ENCODE measurements at places on chromosomes 4 and X.
A peak's percentile ranks its signal among the peaks of the same experiment; 100 is the strongest.

DNA sequence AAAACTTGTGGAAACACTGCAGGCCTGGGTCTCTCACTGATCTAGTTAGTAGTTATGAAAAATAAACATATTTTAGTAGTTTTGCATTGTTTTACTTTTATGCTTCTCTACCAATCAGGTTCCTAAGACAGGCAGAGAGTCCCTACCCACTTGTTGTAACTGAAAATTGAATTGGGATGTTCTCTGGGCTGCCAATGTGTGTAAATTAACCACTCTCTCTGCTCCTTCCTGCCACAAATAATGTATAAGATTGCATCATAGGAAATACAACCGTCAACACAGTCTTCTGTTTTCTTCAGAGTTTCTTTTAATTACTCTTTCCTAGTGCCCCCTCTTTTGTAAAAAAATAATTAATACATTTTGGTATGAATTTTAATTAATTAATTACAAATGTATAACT lies 677.3 kb downstream of the FSTL5 start:
- DNase-seq, result no peak

DNA sequence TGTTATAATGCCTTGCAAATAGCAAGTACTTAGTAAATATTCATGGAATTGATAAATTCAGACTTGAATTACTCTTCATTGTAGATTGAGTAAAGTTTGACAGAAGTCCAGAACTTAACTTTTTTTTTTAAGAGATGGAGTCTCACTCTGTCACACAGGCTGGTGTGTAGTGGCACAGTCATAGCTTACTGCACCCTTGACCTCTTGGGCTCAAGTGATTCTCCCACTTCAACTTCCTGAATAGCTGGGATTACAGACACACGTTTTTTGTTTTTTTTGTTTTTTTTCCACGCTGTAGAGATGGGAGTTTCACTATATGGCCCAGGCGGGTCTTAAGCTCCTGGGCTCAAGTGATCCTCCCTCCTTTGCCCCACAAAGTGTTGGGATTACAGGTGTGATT lies 32.1 kb downstream of the UBE2K start:
- DNase-seq, result no peak

GRCh38 chr4:126395664-126396063 lies 1080.9 kb downstream of the FAT4 start:
- DNase-seq, result no peak

DNA sequence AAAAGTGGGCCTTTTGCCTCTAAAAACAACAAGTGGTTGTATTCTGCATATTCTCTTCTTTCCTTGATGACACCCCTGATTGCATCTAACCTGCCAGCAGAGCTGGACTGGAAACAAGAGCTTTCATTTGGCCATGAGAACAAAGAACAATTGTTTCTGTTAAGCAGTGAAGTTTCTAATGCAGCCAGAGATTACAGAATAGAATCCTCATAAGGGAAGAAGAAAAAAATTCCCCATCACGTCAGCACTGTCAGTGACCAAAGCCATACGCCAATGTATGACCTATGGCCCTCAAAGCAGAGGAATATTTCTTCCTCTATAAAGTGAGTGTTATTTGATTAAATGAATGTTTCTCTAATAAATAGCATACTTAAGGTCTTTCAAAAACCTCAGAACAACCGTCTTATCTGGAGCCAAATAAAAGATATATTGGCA lies 529.1 kb upstream of the INTU start:
- no peak for DNase-seq

GRCh38 chr4:69831646-69832325 lies 28.2 kb downstream of the SULT1E1 start:
- peak; percentile 54 for DNase-seq

DNA sequence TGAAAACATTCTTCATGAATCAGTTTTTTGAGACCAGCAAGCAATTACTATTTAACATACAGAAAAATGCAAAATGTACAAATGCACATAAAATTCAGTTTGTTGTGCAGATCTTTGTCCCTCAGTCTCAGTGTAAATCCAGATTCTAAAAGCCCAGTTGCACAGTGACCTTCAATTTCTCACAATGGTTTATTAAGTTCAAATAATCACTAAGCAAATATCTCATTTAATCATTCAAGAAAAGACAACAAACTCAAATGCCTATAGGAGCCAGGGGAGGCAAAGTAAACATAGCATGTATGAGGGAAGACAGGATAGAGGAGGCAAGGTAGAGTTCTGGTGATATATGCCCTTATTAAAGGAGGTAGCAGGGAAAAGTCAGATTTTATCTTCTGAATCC lies 82.8 kb downstream of the PPP3CA start:
- DNase-seq, result no peak

- no peak for DNase-seq
Measured at GRCh38 chr4:25401066-25401465, 24.0 kb downstream of the ANAPC4 start.

DNA sequence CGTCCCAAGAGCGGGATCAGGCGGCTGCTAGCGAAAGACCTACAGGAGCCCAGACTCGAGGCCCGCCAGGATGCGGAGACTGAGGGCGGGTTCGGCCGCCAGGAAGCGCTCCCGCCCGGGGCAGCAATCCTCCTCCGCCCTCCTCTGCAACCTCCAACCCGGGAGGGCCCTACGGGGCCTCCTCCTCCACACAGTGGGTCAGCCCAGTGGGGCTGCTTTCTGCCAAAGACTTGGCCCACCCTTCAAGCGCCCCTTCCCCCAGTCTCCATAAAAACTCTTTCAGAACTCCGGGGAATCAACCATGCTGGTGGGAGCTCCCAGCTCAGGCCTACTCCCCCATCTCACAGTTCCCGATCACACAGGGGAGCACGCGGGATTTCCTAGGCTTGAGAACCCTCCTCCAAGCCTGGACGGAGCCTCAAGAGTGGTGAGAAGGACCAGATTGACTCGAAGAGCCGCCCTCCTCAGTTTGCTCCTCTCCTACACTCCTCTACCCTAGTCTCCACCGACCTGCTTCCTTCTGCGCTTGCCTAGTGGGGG lies 77.5 kb downstream of the RLIM start:
- no peak for DNase-seq

DNA sequence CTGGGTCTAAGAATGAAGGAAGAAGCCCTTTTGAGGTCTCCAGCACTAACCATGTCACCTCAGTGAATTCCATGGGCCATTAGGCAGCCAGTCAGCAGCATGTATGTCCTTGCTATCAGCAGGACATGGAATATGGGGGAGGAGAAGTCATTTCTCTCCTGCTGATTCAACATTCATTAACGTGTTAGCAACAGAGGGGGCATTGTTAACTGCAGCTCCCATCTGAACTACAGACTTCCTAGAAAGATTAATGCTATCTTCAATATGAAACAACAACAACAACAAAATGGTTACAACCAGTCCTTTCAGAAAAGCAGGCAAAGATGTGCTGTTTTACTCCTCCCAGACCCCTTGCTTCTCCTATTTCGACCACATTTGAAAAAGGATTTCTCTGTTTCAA lies 120.4 kb upstream of the SLC34A2 start:
- DNase-seq, result no peak

DNA sequence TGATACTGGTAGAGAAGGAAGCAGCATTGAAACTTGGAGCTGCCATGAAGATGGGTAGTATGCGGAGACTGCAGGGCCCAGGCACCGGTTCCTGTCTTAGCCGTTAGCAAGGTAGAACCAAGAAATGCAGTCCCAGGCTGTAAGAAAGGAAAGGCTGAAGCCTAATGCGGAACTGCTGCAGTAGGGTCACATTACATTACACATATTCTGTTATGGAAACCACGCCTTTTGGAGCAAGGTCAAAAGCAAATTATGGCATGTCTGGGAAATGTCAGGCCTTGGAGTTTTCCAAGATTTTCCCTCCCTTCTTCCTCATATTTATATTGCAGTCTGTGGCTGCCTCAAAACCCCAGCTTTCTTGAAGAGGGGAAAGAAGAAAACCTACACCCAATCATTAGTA lies 204.8 kb upstream of the RASGEF1B start:
- no peak for DNase-seq

DNA sequence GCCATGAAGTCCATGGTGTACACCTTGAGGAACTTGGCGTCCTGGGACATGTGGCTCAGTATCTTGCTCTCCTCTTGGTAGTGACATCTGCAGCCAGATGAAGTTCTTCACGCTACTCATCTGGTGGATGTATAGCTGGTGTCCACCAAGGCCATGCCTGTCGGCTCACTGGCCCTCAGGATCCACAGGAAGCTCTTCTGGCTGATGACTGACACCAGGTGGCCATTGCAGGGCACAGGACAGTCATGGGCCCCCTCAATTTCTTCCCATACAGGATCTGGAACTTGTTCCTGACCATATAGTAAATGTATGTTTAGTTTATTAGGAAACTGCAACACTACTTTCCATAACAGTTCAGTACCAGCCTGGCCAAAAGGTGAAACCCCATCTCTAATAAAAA lies 10.3 kb upstream of the CLCN5 start:
- DNase-seq, result no peak

- DNase-seq, result no peak
Measured at GRCh38 chrX:33840176-33840575, 291.9 kb downstream of the FAM47A start.

- DNase-seq, result no peak
Measured at GRCh38 chr4:151807220-151807619, 46.4 kb upstream of the GATB start.

GRCh38 chr4:173436149-173436579 lies 37.2 kb upstream of the SCRG1 start:
- no peak for DNase-seq

- no peak for DNase-seq
Measured at GRCh38 chr4:4627111-4627510, 85.3 kb upstream of the STX18 start.

- no peak for DNase-seq
Measured at GRCh38 chrX:104183685-104184084, 17.4 kb downstream of the FAM199X start.

DNA sequence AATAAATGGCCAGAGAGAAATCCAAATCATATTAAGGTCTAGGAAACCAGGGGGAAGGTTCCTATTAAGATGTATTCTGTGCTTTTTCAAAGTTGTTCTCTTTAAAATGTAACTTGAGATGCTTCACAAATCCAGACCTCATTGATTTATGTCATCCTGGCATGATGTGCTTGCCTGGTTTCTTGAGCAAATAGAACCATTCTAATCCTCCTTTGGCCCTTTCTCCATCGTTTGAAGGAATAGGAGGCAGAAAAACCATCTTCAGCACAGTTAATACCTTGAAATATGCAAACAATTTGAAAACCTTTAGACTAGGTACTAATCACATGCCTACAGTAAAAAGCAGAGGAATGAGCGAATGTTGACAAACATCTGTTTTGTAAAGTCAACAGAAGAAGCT lies 202.2 kb upstream of the CXorf66 start:
- DNase-seq, result no peak

DNA sequence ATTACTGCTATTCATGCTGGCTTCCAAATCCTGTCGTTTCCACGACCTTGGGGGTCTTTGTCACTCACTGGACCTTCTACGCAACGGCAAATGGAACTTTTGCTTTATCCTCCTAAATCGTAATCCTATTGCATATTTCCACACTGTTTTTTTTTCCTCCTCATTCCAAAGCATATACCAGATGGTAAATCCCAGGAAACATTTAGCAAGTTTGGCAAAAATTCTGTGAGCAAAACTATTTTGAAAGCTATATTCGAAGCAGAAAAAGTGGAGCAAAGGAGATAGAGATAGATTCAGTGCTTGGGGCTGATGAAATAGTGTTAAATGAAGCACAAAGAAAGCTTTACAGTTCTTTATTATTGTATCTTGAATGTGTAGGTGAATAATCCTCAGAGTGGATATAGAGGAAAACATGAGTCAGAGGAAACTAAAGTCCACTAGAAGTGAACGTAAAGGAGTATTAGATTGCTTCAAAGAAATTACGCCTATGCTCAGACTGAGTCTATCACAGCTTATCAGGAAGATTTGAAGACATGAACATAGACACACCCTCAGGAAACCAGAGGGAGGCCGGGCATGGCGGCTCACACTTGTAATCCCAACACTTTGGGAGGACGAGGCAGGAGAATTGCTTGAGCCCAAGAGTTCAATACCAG lies 50.2 kb upstream of the FAM9A start:
- no peak for DNase-seq

DNA sequence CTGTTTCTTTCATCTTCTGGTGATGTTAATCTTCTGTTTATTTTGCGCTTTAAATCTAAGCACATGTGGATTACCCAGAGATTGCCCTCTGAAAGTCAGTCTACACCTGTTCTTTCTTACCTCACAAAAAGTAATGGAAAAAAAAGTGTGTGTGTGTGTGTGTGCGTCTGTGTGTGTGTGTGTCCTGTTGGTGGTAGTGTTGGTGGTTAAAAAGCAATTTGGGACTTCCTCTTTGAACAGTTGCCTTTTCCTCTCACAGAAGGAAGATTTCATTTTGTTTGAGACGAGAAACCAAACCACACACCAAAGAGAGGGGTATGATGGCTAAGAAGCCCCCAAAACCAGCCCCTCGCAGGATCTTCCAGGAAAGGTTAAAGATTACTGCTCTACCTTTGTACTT lies at the start of gene STAP1:
STAP1 (plus strand) TSS at position 235 of the 400 bp plus-strand sequence; CDS start at position 318, 83 bp downstream.
- peak; percentile 87 for DNase-seq

GRCh38 chr4:42554072-42554471 lies 102.8 kb downstream of the ATP8A1 start:
- no peak for DNase-seq

- DNase-seq, result peak; percentile 83
Measured at GRCh38 chr4:82900066-82900410, 497 bp upstream of the THAP9 start.

GRCh38 chr4:6337331-6337935 lies 67.8 kb downstream of the WFS1 start:
- no peak for DNase-seq

DNA sequence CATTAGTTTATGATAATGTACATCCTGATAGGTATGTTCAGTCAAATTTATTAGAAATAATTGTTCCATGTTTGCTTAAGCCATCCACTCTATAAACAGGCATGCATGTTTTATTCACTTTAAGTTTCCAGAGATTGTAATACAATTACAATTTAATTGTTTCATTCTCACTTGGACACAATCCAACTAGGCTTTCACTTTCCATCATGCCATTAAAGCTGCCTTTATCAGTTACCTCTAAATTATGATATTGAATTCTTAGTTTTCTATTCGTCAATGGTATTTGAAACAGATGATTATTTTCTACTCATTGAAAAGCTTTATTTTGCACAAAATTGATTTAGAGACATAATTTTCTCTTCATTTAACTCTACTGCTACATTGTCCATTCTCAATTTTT lies 1196.3 kb downstream of the RAPGEF2 start:
- no peak for DNase-seq

All from KG1 (cell line).